ENCODE measurements at places on chromosomes 3 and 15.

DNA sequence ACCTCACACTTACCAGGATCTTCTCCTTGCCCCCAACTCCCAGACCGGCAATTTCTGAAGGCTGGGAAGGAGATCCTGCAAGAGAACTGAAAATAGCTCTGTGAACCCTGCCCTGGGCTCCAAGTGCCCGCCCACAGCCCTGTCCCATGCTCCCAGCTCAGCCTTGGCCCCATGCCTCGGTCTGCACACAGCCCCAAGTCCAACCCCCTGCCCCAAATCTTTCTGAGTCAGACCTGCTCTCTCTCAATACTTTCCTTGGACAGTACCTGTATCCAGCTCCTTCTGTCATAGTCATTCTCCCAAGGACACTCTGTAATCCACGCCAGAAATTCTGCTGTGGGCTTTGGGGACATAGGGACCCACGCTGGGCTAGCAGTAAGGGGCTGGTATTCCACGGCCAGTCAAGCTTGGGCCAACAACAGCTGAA, 6.3 kb upstream of the SMAD3 start:
- no peak for DNase-seq

DNA sequence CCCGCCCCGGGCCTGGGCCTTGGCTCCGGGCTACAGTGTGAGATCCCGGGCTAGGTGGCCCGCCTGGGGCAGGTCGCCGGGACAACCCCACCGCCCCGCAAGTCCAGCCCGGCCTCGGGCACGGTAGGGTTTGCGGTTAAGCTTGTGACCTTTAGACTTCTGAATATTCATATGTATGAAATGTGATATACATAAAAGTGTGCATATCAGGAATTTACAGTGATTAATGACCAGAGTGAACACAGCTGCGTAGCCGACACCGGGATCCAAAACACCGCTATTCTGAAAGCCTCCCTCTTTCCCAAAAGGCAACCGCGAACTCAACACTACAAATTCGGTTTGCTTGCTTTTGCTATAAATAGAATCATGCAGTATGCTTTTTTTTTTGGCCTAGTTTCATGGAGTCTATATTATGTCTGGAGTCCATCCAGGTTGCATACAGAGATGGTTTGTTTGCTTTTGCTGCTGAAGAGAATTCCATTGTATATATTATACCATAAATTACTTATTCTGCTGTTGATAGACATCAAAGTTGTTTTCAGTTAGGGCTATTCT, 636 bp upstream of the SNRPA1 start:
- no peak for DNase-seq

- DNase-seq = no peak
These were observed 6.8 kb downstream of the PEAK1 start for GRCh38 chr15:77412972-77413698.

GRCh38 chr3:143973259-143974021, 1.8 kb downstream of the DIPK2A start:
- DNase-seq = peak; percentile 76

- DNase-seq = no peak
These were observed 109.0 kb upstream of the IL12A start for GRCh38 chr3:159879598-159879997.

DNA sequence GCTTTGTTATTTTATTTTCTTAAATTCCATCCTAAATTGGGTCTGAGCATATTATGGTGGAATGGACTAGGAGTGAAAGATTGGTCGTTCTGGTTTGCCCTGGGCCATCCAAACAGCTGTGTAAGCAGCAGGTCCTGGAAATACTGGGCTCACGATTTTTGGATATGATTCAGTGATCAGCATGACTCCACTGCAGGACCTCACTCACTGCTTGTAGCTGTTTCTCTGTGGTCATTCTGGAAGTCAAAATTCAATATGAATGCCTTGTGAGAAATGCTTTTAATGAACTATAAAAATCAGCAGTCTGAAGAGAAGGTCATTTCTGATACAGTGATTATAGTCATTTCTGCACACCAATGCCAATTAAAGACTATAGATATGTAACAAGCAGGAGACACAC, 185.0 kb downstream of the RBMS3 start:
- no peak for DNase-seq

- DNase-seq = no peak
These were observed 221.3 kb upstream of the HES1 start for GRCh38 chr3:193914602-193915001.
